ENCODE measurements at places on chromosomes 2 and 18.

DNA sequence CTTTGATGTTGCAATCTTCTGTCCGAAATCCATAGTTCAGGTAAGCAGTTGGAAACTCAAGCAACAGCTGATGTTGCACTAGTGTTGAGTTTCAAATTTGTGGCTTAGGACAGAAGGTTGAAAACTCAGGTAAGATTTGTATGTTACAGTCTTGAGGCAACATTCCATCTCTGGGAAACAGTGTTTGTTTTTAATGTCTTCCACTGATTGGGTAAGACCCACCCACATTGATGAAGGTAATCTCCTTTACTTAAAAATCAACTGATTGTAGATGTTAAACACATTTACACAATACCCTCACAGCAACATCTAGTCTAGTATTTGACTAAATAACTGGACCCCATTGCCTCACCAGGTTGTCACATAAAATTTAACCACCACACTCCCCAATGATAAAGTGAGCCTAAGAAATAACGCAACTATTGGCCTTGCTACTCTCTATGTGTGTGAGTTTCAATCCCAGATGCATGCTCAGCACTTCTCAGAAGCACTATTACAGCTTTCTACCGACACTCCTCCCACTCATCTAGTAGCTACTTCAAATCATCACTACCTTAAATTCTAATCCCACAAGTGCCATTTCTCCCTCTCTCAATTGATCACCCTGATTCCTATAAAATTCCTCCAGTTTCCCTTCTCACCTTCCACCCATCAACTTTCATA is 164.0 kb downstream of the MBD2 start:
- DNase-seq = no peak

DNA sequence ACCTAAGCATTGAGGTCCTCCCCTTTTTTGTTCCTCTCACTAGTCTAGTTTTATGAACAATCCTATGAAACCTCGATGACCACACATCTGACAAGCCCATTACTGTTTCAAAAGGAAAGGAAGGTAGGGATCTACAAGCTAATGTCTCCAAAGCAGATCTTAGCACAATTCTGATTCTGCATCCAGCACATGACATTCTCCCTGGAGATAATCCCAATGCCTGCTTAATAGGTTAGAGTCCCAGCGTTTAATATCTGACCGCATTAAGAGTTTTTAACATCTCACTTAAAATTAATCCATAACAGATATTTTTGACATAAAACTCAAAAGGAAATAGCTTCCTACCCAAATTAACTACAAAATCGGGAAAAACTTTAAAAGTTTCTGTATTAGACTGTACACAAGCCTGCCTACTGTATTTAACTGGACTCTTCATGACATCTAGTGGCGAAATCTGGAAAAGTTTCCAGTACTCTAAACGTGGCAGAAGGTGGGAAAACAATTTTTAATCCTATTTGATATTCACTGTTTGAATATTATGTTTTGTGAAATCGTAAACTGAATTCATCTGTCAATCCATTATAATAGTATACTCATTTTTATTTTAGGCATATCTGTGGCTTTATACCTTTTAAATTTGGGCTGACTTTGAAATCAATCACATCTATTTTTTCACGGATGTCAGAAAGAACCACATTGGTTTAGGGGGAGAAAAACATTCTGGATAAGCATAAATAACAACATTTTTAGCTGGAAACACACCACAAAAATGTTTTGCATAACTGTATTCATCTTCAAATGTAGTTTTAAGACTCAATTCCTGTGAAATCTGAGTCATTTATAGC is 62.4 kb downstream of the TXNL1 start:
- DNase-seq = peak; percentile 52

DNA sequence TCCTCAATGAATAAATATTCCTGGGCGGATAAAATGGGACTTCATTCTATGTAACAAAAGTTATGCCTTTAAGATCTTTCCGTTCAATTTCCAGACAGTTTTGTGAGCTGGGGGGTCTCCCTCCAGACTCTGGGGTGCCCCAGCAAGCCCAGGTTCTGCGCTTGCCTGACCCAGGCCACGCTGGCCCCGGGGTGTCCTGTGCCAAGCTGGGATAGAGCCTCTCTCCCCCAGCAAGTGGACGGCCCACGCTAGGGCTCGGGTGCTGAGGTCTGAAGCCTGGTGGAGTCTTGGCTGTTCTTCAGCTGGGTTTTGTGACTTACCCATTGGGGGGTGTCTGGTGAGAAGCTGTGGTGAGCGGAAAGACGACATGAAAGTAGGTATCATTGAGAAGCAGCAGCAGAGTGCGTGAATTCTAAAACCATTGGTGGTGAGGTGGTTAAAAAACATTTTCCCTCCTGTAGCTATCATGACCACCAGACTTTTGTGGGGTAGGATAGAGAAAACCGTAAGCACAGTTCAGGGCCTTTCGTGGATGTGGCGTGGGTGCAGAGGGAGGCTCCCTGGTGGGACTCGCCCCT is 346.8 kb downstream of the ANAPC1 start:
- DNase-seq = no peak

DNA sequence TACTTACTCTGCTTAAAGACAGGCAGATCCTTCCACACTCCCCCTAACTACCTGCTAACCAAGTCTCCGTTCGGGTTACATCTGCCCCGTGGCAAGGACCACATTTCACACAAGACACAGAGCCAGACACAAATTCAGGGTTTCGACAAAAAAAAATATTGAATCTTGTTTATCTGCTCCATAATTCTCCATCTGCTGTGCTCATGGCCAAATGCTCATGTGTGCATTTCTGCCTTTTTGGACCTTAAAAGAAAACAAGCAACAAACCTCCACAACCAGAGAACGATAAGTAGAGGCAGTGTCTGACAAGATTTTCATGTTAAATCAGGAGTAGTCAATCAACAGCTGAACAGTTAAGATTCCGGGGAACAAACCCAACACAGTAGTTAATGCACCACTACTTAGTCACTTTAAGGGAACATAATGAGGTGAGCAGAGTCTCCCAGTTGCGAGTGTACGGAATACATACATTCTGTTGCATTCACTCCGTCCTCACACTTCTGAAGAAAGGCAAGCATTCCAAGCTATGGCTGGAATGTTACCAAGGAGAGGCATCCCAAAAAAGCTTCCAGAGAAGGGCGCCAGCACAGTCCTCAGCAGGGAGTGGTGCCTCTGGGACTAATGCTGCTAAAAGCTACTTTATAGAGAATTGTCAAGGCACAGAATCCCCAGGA is 121.0 kb downstream of the ANKRD44 start:
- DNase-seq = no peak

GRCh38 chr2:1143129-1143528 is 192.5 kb downstream of the SNTG2 start:
- no peak for DNase-seq

DNA sequence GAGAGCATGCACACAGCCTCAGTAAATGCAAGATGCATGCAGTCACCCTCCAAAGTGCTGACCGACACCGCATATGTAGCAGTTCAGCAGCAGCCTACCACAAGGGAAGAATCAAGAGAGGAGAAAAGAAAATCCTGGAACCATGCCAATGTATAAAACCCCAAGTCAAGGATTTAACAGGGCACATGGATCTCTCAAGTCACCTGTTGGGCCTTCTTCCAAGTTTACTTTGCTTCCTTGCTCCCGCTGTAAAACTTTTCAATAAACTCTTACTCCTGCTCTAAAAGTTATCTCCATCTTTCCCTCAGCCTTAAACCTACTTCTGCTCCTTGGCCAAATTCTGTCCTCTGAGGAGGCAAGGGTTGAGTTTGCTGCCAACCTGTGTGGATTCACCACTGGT is 147.8 kb upstream of the MAP2 start:
- no peak for DNase-seq

- no peak for DNase-seq
These were observed 88.3 kb downstream of the AGAP1 start for GRCh38 chr2:235582081-235582686.

GRCh38 chr2:126707941-126708340 is 52.0 kb downstream of the GYPC start:
- no peak for DNase-seq

DNA sequence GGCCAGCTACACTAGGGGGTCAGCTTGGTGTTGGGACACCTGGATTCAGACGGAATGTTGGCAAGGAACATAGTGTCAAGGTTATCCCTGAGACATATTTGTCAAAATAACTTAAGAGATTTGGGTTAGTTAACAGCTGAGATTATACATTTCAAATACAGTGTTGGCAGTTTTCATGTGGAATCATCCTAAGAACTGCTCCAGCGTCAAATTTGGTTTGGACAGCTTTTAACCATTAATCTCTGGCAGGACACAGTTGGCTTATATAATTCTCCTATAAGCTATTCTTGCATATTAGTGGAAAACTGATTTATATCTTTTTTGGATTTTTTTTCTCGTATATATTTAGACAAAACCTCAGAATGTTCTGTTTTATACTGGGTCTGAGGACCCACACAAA is 132.2 kb downstream of the CCDC85A start:
- no peak for DNase-seq

DNA sequence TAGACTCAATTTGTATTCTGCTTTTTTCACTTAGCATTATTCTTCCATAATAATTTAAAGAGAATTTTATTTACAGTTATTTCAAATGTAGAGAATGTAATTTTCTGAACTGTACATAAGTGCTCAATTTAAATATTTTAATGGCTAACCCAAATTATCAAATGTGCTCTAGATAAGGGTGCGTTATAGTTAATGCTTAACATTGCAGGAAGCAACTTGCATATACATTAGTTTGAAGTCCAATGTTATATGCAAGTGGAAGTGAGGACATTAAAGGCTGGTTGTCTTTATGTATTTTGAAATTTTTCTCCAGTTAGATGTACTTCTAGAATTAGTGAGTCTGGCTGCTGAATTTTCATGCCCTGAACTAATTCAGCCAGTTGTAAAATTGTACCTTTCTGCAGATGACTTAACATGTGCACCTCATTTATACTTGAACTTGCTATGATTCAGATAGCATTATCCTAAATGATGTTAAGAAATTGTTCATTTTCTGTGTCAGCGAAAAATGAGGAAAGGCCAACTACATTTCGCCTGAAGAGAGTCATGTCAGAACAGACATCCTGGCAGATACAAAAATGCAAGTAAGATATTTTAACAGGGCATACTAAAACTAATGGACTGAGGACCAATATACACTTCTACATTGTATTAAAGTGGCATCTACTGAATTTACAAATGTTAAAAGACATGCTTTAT is 59.2 kb upstream of the GAREM1 start:
- DNase-seq = no peak

GRCh38 chr2:36351291-36351690 is 4.3 kb upstream of the CRIM1 start:
- no peak for DNase-seq

- DNase-seq = no peak
These were observed 85.3 kb downstream of the C1D start for GRCh38 chr2:67977464-67977863.

DNA sequence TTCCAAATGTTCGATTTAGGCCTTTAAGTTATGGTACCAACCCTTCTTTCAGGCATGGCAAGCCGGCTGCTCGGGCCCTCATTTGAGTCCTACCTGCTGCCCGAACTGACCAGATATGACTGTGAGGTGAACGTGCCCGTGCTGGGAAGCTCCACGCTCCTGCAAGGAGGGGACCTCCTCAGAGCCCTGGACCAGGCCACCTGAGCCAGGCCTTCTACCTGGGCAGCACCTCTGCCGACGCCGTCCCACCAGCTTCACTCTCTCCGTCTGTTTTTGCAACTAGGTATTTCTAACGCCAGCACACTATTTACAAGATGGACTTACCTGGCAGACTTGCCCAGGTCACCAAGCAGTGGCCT is 87.2 kb downstream of the EPAS1 start:
- DNase-seq = no peak

- no peak for DNase-seq
These were observed 31.8 kb upstream of the NTSR2 start for GRCh38 chr2:11701751-11702301.

GRCh38 chr2:48315896-48316194 is 214.1 kb upstream of the STON1 start:
- DNase-seq = no peak

DNA sequence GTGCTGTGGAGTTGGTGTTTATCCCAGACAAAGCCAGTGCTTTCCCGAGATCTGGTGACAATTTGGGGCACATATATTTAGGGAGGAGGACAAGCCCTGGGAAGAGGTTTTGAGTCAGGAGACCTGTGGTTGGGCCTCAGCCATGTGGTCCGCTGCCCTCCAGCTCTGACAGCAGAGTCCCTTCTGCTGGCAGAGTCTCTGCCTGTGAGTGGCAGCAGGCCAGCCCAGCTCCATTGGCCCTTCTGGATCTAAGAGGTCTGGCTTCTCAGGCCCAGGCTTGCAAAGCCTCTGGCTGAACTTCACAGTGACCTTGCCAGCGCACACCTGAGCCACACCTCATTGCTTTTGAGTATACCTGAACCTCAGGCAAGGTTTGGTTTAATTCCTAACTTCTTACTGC is 115.3 kb downstream of the BCL2L11 start:
- DNase-seq = no peak

GRCh38 chr18:473802-474201 is 26.7 kb downstream of the COLEC12 start:
- no peak for DNase-seq

- no peak for DNase-seq
These were observed 1530.9 kb upstream of the LRRTM1 start for GRCh38 chr2:81835321-81836000.

GRCh38 chr2:104690255-104690984 is 163.5 kb upstream of the POU3F3 start:
- DNase-seq = no peak

- DNase-seq = no peak
These were observed 81.2 kb downstream of the GBX2 start for GRCh38 chr2:236086971-236087465.
